ENCODE measurements at places on chromosomes 4 and X.

DNA sequence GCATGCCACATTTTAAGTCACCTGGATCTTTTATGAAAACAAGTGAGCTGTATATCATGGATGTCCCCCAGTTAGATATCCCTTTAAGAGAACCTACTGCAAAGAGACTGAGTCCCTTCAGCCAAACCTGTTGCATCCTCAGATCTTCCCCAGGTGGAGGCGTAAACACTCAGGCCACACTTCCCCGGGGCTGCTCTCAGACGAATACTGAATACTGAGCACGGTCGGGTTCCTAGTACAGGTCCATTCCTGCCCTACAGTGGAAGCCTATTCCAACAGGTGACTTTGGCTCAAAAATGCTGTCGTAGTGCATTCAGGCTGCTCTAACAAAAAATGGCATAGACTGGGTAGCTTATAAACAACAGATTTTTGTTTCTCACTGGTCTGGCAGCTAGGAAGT lies 320.2 kb upstream of the CLNK start:
- no peak for DNase-seq

DNA sequence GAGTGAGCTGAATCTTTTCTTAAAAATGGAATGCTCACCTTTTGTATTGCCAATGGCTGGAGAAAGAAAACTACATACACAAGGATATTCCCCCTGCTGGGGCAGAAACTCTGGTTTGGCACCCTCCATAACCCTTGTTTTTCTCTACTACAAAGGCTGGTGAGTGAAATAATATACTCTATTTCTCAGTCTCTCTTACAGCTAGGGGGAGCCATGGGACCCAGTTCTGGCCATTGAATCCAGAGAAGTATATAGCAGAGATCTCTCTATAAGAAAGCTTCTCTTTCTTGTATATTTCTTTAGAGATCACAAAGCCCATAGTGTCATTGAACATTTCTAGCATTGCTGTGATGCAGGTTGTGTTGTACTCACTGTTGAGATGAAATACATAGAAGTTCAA lies 49.8 kb downstream of the SMPX start:
- no peak for DNase-seq

DNA sequence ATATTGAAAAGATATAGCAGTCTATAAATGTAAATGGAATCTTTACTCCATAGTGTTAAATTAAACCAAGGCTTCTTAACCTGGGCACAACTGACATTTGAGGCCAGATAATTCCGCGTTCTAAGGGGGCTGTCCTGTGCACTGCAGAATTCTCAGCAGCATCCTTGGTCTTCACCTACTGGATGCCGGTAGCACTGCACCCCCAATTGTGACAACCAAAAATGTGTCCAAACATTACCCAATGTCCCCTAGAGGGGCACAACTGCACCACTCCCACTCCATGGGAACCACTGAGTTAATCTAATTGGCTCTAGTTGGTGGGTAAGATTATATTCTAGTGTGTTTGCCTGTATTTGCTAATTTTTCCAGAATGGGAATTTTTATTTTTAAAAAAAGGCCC lies 16.6 kb downstream of the AP1S2 start:
- no peak for DNase-seq

GRCh38 chr4:41757521-41758156 lies 9.1 kb upstream of the PHOX2B start:
- no peak for DNase-seq

GRCh38 chr4:95118497-95118896 lies 360.7 kb downstream of the BMPR1B start:
- no peak for DNase-seq

DNA sequence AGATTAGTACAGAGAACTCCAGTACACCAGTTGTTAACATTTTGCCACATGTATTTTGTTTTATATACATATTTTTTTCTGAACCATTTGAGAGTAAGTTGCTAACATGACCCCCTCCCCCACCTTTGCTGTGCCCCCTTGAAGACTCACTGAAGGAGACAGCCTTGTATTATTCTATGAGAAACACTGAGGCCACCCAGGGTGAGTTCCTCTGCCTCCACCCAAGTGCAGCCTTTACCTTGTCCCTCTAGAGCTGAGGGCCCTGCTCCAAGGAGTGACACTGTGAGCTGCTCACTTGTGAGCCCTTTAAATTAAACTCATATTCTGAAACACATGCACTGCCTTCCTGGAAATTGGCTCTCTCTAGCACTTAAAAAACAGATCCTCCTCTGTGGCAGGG lies 21.1 kb downstream of the KIT start:
- DNase-seq, result no peak

GRCh38 chrX:69063486-69063885 lies 101.8 kb downstream of the PJA1 start:
- DNase-seq, result no peak

GRCh38 chr4:40314951-40315350 lies 20.2 kb upstream of the CHRNA9 start:
- no peak for DNase-seq

DNA sequence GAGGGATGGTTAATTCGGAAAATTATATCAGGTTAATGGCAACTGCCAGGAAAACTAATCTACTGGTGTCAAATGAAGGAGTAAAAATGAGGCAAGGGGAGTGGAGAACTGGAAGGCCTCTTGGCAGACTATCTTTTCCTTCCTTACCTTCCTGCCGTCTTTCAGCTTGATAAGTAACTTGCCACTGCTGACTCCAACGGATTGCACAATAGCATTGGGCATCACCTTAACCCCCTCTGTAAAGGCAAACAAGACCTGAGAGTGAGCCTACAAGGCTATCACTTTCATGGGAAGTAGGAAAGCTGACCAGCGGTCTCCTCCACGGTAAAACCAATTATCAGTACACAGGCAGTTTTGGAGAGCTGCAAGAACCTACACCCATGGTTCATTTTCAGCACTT lies 26.2 kb upstream of the ELF4 start:
- DNase-seq, result no peak

DNA sequence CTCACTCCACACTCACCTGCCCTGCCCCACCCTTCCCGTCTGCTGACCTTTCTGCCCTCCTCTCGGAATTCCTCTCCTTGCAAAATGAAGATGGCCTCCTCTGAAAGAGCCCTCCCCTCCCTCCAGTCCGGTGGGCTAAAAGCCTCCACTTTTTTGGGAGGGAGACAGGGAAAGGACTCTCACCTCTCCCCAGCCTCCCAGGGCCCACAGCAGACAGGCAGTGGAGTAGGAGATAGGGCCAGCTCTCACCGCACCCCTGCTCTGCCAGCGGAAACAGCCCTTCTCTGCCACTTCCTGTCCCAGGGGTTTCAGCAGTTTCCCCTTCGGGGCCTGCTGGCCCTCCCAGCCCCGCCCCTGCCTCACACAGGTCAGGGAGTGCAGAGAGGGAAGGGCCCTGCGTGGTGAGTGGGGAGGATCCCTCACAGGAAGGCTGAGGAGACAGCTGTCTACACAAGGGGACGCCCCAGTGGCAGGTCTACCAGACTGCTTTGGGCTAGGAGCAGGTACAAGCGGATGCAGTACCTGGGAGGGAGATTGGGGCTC lies 18.2 kb downstream of the ELF4 start:
- DNase-seq, result peak; percentile 34

DNA sequence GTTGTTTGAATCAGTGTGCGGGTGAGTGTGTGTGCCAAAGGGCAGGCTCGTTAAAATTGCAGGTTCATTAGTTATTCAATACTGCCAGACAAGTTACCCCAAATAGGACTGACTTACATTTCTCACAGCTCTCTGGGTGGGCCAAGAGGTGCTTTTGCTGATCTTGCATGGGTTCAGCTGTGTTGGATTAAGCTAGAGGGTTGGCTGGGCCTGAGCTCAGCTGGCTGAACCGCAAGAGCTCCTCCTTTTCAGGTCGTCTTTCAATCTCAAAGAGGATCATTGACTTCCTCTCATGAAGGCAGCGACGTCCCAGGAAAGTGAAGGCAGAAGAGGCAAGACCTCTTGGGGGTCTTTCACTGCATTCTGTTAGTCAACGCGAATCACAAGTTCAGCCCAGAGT lies 343.3 kb upstream of the FRG1 start:
- no peak for DNase-seq

DNA sequence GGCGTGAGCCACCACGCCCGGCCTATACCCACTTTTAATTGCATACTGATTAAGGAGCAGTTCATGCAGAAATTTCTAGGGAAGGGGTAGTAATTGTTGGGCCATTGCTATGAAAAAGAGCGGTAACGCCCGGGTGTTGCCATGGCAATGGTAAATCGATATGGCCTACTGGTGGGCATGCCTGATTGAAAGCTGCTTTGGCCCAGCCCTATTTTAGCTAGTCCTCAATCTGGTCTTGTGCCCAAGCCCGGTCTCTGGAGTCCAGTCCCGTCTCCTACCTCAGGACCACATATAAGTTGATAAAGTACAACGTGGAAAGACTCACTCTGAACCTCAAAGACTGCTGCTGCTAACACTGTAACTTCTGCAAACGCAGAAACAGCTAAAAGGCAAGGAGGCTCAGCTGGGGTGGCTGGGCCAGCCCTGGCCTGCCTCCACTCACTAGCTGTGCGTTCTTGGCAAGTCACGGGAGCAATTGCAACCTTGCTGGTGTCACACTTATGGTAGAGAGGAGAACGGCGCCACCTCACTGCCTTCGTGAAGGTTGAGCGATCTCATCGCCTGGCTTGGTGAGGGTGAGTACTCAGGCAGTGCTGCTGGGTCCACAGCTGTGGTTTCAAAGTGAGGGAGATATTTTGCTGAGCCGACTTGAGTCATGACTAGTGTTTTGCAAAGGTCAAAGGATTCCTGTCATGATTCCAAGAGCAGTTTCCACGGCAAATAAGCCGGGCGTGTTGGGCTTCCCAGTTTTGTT lies 57.0 kb upstream of the GRPEL1 start:
- peak; percentile 33 for DNase-seq

- DNase-seq, result no peak
Measured at GRCh38 chrX:1190596-1191145, 21.8 kb downstream of the CRLF2 start.

- DNase-seq, result no peak
Measured at GRCh38 chr4:183801457-183802165, 103.5 kb upstream of the STOX2 start.

GRCh38 chrX:38276089-38276488 lies 51.2 kb downstream of the RPGR start:
- no peak for DNase-seq

DNA sequence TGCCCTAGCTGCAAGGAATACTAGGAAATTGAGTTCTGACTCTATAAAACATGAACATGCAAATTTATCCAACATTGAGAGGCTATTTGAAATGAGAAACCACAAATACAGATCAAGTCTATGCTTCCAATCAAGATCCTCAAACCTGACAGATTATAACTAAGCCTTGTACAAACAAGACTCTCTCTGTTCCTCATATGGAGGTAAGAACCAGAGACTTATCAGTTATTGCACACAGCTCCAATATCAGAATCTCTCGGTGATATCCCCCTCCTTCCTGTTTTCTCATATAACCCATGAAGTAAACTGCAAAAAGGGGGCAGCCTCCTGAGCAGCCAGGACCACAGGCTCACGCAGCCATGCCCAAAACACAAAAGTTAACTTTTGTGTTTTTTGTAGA lies 36.5 kb downstream of the FBXW7 start:
- no peak for DNase-seq
